ENCODE measurements at places on chromosomes 1 and 21.

GRCh38 chr1:11042995-11043874 lies 3.8 kb downstream of the MASP2 start:
- no peak for DNase-seq

DNA sequence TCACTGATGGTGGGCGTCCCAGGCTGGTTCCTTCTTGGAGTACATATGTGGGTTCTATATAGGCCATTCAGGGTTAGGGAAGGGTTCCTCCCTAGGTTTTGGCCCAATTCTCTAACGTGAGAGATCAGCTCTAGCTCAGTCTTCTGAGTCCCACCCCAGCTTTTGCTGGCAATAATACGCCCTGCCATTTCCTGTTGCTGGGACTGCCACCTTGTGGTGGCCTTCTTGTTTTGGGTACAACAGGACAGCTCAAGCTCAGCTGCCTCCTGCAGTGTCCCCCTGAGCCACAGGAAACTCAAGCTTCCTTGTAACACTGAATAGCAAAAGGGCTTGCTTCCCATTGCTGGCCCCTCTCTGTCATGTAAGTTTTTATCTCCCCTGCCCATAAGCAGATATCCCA lies 77.8 kb downstream of the BACH1 start:
- peak; percentile 32 for DNase-seq

DNA sequence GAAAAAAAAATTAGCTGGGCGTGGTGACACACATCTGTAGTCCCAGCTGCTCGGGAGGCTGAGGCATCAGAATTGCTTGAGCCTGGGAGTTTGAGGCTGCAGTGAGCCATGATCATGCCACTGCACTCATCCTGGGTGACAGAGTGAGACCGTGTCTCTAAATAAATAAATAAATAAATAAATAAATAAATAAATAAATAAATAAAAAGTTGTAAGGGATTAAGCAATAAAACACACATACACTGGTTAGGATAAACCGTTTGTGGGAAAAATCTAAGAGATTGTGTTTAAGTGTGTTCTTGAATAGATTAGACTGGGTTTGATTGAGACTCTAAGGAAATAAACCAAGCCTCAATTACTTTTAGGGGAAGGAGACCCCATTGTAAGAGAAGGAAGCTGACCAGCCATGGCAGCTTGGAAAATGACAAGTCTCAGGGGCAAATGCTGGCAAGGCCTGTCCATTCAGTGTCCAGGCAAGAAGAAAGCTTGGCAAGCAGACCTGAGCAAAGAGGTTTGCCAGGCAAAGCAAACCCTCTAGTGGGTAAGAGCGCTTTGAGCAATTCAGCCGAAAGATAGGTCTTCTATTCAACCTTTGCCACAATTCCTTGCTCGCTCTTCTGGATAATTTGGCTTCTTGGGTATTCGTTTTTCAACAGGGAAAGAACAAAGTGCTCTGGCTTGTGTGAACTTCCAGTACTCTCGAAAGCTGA lies 106.9 kb upstream of the SERBP1 start:
- no peak for DNase-seq

- no peak for DNase-seq
These were observed 8.3 kb downstream of the ELF3 start for GRCh38 chr1:202018468-202019234.

DNA sequence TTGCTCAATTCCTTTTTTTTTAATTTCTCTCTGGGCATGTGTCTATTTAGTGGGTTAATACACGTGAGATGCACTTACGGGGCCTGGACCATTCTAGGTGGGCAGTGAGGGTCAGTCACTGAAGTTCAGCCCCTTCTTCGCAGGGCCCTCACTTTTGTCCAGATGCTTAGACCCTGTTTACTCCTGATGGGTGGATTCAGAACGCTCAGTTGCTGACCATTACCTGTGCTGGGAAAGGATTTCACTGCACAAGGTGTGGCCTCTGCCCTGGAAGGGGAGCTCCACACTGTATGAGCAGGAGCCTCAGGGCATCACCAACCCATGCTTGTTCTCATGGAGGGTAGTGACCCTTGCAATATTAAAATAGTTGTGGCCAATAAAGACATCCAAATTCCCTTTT lies 4.5 kb downstream of the PRAMEF12 start:
- DNase-seq: no peak

DNA sequence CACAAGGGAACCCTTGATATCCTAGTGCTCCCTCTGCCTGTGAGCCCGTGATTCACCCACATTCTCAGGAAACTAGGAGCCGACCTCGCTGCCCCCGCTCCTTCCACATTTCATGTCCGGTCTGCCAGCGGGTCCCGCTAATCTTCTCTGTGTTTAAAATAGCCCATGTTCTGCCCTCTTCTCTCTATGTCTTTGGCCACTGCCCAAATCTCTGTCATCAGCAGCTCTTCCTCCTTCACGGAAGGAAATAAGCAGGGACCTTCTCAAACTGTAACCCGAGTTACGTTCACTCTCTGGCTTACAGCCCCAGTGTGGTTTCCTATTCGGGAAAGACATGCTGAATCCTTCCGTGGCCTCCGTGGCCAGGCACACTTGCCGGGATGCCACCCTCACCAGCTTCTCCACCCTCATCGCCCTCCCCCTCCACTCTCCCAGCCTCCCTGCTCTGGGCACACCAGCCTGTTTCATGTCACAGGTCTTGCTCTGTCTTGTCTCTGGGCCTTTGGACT lies 21.1 kb upstream of the UBXN10 start:
- no peak for DNase-seq

GRCh38 chr1:14653461-14653960 lies 55.0 kb downstream of the KAZN start:
- no peak for DNase-seq

GRCh38 chr1:227887697-227888403 lies 59.9 kb downstream of the WNT9A start:
- DNase-seq: peak; percentile 0

GRCh38 chr1:47758341-47759250 lies 238.6 kb downstream of the TRABD2B start:
- DNase-seq: no peak

- DNase-seq: no peak
These were observed 452.4 kb downstream of the PTPRU start for GRCh38 chr1:29688471-29689365.

- no peak for DNase-seq
These were observed 725.1 kb downstream of the BRINP3 start for GRCh38 chr1:189752461-189752995.

- DNase-seq: no peak
These were observed 138.1 kb upstream of the KCNJ6 start for GRCh38 chr21:38054334-38054733.

DNA sequence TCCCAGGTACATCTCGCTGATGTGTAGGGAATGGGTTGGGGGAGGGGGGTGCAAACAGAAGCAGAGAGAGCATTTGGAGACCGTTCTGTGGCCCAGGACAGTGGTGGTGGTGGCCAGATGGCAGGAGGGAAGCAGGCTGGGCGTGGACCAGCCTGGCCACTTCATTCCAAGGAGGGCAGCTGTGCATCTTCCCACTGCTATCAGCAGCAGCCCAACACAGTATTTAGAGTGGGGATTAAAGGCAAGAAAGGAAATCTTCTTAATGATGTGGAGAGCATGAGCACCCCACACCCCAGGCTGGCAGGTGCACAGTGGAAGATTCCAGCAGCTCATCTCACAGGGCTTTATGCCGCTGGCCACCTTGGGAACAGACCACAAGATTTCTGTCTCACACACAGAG lies 198.7 kb downstream of the NPHP4 start:
- DNase-seq: no peak

DNA sequence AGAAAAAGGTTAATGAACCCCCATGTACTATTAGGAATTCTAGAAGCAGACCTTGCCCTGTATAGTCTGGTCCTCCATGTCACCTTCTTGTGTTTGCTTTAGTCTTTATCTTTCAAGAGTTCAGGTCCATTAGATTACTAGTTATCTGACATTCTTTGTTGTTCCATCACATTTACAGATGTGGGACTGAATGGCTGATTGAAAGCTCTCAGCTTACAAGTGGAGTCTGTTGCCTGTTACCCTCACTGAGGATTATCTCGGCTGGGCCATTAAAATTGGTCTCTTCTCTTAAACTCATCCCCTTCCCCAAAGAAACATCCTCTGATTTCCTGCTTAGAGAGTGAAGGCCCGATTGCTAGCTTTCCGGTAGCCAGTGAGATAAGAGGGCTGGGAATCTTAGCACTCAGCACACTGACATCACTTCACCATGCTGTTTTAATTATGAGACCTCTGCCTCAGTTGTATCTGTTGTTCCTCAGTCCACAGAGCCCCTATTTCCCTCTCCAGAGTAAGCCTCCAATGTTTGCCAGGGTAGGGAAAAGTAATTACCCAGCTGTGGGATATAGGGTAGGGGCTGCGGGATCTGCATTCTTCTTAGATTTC lies 76.8 kb downstream of the LPGAT1 start:
- no peak for DNase-seq

DNA sequence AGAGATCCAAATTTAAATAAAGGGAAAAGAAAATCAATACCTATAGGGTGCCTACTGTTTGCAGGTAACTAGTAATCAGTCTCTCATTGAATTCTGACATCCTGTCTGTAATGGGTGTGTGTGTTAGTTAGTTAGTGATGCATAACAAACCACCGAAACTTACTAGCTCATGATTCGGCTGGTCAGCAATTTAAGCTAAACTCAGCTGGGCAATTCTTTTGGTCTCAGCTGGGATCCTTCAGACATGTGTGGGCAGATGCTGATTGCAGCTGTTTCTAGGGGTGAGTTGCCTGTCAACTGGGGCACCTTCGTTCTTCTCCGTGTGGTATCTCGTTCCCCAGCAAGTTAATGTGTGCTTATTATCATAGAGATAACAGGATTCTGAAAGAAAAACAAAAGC lies 40.2 kb upstream of the ZNF124 start:
- no peak for DNase-seq

- no peak for DNase-seq
These were observed 104.8 kb downstream of the ATP5PO start for GRCh38 chr21:33810766-33811165.

- DNase-seq: no peak
These were observed 352.6 kb upstream of the NEGR1 start for GRCh38 chr1:72634946-72635345.

GRCh38 chr1:37553927-37554808 lies at the start of gene SNIP1:
TSS of gene SNIP1 (minus strand) at chr1:37554293. CDS start at chr1:37554229, 64 bp downstream.
- peak; percentile 89 for DNase-seq

- no peak for DNase-seq
These were observed 169.9 kb downstream of the HS2ST1 start for GRCh38 chr1:87084244-87084836.

DNA sequence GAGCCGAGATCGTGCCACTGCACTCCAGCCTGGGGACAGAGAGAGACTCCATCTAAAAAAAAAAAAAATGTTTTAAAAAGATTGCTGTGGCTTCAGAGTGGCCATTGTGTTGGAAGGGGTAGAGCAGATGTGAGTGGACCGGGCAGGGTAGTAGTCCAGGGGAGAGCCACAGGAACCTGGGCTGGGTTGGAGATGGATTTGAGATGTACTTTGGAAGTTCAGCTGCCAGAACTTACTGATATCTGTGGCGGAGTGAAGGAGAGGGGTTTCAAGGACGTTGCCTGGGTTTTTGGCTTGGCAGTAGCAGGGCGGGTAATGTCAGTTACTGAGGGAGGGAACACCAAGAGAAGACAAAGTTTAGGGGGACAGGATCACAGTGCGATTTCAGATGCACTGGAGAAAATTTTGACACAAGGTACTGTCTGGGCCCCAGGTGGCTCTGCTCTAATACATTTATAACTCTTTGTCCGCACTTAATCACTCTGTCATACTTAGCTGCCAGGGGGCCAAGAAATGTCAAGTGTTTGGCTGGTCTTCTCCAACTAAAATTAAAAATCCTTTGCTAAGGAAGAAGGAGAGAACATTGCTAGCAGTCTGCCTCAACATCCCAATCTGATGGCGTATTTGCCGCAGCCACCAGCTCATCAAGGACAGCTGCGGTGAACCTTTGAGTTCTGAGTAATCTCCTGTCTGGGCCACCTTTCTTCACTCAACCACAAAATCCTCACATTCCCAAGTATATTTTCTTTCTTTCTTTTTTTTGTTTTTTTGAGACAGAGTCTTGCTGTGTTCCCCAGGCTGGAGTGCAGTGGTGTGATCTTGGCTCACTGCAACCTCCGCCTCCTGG lies 9.6 kb downstream of the EPHX1 start:
- no peak for DNase-seq

DNA sequence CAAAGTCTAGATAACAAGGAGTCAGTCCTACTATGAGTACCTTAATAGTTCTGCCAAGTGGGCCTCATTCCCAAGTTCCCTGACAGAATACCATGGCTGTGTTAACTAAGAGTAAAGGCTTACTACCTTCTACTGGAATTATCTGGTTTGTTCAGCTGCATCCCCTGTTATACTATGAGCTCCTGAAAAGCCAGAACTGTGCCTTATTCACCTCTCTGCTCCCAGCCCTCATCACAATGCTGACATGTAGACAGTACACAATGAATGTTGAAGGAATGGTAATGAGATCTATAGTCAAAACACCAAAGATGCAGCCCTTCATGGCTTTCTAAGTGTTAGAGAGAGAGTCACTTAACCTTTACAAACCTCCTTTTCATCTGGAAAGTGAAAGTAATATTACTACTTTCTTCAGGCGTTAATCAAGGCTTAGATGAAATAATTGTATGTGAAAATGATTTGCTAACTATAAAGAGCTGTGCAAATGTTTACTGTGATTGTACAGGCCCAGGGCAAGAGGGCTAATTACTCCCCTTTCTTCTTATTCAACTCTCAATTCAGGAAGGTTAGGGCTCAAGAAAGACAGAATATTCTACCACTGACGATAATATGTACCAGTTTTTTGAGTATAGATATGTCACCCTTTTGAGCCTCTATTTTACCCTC lies 70.3 kb upstream of the MROH9 start:
- no peak for DNase-seq

DNA sequence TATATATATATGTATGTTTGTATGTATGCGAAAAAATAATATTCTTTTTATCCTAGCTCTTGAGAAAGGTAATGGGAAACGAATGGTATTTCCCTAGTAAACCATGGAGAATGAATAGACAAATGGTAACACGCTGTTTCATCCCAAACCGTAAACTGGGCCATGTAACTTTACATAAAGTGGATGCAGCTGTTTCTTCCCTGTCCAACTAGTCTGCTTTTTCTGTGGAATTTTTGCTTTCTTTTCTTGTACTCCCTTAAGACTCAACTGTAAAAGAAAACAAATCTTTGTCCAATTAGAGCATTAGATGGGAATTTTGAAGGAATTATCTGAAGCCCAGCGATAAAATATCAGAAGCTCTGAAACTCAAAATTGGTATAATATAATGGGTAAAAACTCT lies 198.1 kb downstream of the NFIA start:
- no peak for DNase-seq

DNA sequence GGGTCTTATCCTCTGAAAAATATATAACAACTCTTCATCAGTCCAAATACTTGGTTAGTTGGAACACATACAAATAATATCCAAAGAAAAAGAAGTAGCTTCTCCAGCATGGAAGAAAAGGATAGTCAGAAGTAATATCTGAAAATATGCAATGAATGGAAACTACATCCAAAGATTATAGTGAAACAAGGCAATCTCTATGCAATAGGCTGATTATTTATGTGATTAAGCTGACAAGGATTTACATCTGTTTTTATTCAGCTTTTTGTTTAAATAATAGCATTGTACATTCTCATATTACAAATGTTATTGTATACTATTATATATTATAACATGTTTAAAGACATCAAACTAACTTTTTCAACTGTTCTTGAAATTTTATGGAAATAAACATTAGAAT lies 15.3 kb upstream of the TGFBR3 start:
- no peak for DNase-seq

GRCh38 chr1:157403203-157403602 lies 149.1 kb downstream of the FCRL5 start:
- no peak for DNase-seq

All from activated effector memory CD4-positive, alpha-beta T cell treated with Interleukin-2 at 50 U/mL for 16 hours (primary cell).